ENCODE measurements at places on chromosomes 3 and 15.

DNA sequence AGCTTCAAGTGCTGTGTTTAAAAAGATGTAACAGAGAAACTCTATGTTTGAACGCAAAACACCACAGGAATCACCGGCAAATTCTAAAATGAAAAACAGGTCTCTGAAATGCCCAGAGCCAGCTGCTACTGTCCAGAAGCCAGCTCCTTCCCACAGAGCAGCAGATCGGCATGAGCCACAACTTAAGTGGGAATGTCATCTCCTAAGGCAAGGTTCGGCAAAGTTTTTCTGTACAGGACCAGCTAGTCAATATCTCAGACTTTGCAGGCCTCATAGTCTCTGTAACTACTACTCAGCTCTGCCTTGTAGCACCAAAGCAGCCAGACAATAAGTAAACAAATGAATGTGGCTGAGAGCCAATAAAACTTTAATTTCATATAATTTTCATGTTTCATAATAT lies 4.9 kb downstream of the PLOD2 start:
- DNase-seq = no peak

DNA sequence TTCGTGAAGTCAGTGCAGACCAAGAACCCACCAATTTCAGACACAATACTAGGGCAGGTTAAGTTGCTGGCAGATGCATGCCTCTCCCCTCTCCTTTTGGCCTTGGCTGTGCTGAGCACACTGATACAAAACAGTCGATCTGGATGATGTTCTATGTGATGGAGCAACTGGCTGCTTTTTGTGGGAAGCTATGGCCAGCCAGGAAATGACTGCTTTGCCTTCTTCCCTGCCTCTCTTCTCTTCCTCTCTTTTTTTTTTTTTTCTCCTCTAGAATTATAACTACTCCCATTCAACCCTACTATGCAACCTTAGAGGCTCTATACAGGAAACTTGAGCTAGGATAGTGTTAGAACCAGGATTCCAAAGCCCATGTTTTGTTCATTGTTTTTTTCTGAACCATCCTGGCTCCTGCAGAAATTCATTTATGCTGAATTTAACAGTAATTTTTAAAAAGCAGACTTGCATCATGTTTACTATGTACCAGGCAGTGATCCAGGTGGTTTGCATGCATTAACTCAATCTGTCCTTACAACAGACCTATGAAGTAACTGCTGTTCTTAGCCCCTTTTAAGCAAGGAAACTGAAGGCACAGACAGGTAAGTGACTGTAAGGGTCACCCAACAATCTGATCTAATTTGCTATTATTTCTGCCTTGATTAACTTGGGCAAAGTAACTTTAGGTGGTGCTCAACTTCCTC lies 62.9 kb downstream of the PLD1 start:
- DNase-seq = no peak

DNA sequence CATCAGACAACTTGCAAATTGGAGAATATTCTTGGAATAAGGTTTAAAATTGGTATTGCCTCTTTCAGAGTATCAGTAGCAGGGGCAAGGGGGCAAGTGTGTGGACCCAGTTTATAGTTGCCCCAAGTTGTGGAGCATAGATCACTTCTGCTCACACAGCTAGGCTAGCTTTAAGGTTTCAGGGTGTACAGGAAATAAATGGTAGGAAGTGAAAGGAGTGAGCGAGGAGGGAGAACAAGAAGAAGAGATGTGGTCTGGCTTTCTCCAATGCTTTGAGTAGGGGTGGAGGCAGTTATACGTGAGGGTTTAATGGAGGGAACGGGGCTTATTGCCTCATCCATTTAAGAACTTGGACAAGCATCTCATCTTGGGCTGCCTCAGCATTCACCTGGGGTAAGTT lies 290.0 kb upstream of the CFAP20DC start:
- no peak for DNase-seq

GRCh38 chr15:78072080-78072892 lies 5.2 kb downstream of the TBC1D2B start:
- no peak for DNase-seq

GRCh38 chr3:174325834-174326700 lies 533.1 kb upstream of the NAALADL2 start:
- DNase-seq = no peak

DNA sequence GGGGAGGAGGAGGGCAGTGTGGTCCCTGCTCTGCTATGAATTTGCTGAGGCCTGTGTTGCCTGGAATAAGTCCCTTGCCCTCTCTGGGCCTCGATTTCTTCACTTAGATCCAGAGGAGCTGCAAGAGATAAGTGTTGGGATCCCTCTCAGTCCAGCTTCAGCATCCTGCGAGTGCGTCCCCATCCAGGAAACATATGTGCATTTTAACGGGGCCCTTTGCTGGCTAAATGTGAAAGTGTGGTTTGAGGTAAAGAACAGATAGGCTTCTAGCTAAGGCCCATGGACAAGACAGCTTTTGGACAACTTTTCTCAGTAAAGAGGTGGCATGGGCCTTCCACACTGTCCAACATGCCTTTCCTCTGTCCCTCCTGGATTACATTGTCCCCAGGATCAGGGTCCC lies 26.5 kb downstream of the RPLP1 start:
- no peak for DNase-seq

DNA sequence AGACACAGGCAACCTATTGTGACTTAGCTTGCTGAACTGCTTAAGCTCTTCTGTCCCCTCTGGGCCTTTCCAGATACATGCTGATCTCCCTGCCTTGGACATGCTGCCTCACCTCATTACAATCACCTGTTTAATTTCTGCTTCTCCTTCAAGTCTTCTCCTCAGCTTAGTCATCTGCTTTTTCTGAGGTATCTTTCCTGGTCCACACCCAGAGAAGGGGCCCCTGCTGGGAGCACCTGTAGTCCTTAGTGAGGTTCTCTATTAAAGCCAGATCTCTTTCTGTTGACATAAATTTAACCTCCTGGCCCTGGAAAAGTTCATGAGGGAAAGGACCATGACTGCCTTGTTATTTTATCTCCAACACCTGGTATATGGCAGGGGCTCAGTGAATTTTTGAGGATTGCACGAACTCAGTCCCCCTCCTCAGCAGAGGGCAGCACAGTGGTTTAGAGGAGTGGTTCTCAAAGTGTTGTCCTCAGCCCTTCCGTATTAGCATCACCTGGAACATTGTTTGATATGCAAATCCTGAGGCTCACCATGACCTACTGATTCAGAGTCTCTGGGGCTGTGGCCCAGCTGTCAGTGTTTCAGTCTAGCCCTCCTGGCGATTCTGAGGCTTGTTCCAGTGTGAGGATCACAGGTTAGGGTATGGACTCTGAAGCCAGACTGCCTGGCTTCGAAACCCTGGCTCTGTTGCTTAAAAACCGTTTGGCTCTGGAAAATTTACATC lies 12.7 kb downstream of the COL6A6 start:
- DNase-seq = no peak

DNA sequence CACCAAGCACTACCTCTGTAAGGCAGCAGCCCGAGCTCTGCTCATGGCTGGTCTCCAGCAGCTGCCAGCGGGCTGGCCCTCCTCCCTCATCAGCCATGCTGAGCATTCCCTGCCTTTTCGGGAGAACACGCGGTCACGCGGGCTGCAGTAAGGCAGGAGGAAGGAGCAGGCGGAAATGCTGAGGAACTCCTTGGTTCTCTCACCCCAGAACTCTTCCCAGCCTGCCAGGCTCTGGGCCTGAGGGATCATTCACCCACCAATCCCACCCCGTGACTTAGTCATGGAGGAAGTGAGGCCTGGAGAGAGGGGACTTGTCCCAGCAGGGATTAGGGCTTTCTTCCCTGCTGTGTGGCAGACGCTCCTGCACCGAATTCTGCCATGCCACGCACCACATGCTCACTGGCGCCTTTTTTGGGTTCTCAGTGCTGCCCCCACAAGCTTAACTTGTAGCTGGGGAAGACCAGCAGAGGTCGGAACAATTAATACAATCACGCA lies 42.9 kb upstream of the RPL32 start:
- no peak for DNase-seq
